ENCODE measurements at places on chromosomes 1 and 21.

DNA sequence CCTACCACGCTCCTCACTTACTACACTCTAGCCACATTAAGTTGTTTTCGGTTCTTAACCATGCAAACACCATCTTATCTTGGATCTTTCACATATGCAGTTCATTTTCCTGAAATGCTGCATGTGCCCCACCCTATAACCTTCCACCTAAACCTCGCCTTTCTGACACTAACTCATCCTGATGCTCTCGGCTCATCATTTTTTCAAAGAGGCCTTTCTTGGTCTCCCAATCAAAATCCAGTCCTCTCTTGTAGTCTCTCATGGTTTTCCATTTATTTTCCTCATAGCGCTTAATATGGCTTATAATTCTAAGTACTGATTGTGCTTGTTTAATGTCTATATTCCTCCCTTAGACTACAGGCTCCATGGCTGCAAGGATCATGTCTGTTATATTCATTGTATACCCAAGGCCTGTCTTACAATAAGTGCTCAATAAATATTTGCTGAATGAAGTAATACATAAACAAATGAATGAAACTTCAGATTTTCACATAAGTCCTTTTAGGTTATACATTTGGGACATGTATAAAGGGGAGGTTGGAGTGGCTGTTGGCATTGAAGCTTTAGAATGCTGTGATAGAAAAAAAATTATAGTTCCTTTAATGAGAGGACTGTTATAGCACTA is 79.2 kb upstream of the CDC42BPA start:
- no peak for DNase-seq

GRCh38 chr1:92922356-92923035 is 38.8 kb downstream of the DIPK1A start:
- no peak for DNase-seq

- peak; percentile 19 for DNase-seq
Measured at GRCh38 chr1:46342084-46342656, 1.6 kb downstream of the NSUN4 start.

GRCh38 chr21:42003051-42003461 is 7.1 kb downstream of the ZBTB21 start:
- no peak for DNase-seq

- DNase-seq: no peak
Measured at GRCh38 chr1:215665215-215665614, 98.1 kb downstream of the KCTD3 start.

DNA sequence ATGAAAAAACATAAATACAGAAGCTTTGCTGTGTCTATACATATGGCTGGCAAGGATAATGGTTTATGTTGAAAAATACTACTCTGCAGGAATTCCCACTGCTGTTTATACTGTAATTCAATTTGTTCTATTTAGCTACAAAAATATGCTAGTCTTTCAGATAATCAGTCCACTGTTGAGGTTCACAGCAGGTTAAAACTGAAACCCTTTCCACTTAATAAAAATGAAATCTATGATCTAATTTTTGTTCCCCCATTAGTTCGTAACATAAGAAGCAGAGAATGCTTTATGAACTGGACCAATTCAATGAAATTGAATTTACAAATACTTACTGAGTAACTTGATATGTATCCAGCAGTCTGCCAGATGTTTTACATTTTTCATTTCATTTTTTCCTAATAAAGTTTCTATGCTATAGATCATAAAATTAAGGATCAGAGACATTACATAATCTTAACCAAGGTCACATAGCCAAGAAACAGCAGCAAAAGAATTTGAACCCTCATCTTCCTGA is 360.1 kb upstream of the BEND5 start:
- no peak for DNase-seq

DNA sequence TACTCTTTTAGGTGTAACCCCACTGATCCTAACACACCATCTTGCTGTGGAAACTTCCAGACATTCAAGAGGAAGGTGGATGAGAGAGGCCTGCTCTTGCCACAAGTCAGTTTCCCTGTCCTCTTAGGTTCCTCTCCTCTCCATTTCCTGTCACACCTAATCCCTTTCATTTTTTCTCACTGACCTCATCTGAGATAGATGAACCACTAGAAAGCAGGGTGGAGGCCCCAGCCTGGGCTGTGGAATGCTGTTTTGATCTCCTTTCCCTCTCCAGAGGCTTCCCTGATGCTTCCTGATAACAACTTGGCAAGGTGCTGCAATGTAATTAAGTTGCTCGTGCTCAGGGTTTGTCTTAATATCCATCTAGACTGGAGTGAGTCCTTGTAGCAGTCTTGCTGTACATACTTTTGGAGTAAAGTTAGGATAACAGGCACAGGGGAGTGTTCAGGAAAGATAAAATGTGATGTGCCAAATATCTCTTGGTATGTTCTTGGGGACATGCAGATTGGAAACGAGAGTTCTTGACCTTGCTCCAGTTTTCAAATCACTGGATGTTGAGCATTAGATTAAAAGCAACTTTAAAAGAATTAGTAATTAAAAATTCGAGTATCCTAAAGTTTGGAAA is 11.2 kb downstream of the LRRC42 start:
- no peak for DNase-seq
